Nephron progenitor cell (in vitro differentiated cells): ENCODE measurements at places on chromosomes 1 and 21.

GRCh38 chr1:28281608-28282425 lies 22.5 kb downstream of the SESN2 start:
- H3K4me3 ChIP-seq, result no peak overlapping the region
- no peaks in the 10 kb centered on the region for H3K27me3 ChIP-seq
- no peaks in the 10 kb centered on the region for H3K4me1 ChIP-seq
- DNase-seq, result no peak
- peaks cover 41% of the 10 kb centered on the region for H3K36me3 ChIP-seq
- no peak overlapping the region for H3K27ac ChIP-seq

DNA sequence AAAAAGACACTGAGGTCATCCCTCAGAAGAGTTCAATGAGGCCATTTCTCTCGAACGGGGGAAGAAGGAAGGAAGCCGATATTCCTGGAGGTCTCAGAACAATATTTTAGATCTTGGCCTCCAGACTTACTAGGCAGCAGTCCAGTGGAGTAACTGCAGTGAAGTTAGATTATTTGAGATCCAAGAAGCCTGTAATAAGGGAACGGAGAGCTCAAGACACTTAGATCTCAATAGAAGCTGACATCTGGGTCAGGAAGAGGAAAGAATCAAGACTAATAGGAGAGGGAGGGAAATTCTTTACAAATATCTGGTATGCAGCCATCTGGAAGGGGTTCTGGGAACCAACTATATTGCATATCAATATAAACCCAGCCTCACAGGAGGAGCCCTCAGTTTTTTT lies 13.6 kb upstream of the ENAH start:
- peaks cover 10% of the 10 kb centered on the region for H3K4me1 ChIP-seq
- no peak for DNase-seq
- peak overlapping the region; percentile 25 for H3K27ac ChIP-seq
- H3K4me3 ChIP-seq, result no peak overlapping the region

GRCh38 chr1:178543290-178543607 lies 30.3 kb downstream of the TEX35 start:
- H3K27me3 ChIP-seq, result peaks cover 19% of the 10 kb centered on the region
- H3K27ac ChIP-seq, result peak overlapping the region; percentile 39
- peaks cover 30% of the 10 kb centered on the region for H3K36me3 ChIP-seq
- peaks cover 28% of the 10 kb centered on the region for H3K4me1 ChIP-seq

DNA sequence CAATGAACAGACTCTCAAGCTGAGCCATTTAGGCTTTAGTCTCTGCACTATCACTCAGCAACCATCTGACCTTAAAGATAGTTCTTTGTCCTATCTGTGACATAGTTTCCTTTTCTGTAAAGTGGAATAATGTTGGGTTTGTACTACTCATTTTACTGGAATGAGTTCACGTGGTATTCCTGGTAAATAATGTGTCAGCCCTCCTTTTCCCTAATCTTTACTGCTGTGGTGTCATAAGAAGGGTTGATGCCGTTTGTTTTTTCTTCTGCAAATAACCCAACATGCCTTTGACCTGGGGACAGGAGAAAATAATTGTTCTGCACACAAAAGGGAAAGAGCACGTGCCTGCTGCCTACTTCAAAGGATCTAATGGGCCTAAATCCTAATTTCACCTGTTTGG lies 297.8 kb downstream of the BRINP3 start:
- no peak overlapping the region for H3K27ac ChIP-seq
- H3K36me3 ChIP-seq, result no peaks in the 10 kb centered on the region
- no peak overlapping the region for H3K4me3 ChIP-seq
- DNase-seq, result no peak
- peaks cover 7% of the 10 kb centered on the region for H3K4me1 ChIP-seq

DNA sequence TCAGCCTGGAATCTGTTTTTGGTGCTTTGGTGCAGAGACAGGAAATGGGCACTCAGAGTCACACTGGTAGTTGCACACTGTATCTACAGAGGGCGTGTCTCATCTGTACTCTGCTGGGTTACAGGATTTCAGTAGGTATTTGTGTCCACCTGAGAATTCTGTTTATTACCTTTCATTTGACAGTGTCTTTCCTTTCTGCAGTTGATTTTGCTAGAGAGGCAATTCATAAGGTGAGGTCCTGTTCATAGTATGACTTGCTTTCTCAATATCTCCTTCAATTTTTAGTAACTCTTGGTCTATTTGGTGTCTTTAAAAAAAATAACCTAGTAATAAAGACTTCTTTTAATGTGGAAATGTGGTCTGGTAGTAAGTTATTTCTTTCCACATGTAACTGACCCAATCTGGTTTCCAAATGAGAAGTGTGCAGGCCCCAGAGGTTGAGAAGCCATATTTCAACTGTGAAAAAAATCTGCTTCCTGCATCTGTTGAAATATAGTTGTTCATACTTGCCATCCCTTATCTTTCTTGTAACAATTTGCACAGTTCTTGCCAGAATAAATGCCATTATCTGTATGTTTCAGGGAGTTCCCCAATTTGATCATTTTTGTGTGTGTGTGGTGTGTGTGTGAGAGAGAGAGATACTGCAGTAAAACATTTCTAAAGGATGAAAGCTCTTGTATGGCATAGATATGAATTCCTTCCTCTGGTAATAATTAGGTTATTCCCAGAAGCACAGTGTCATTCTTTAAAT lies 78.4 kb upstream of the DNAJC6 start:
- no peaks in the 10 kb centered on the region for H3K4me1 ChIP-seq
- no peak overlapping the region for H3K4me3 ChIP-seq

DNA sequence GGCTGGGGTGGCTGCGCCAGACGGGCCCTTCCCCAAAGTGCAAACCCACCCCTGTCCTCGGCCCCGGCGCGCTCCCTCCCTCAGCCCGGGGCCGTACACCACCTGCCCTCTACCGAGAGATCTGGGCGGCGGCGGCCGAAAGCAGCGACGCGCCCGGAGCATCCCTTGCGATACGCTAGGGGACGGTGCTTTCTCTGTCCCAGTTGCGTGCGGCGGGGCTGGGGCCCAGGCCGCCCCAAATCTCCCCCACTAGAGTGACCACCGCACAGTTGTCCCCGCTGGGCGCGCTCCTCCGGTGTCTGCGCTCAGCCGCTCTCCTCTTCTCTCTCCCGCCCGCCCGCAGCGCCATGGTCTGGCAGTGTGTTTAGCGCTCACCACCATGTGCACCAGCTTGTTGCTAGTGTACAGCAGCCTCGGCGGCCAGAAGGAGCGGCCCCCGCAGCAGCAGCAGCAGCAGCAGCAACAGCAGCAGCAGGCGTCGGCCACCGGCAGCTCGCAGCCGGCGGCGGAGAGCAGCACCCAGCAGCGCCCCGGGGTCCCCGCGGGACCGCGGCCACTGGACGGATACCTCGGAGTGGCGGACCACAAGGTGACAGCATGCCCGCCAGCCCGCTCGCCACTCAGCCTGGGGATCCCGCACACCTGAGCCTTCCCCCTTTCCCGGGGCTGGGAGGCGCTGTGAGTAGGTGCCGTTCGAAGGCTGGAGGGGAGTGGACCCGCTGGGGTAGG lies 1.0 kb downstream of the ST6GALNAC5 start:
- H3K27ac ChIP-seq, result no peak overlapping the region
- peaks cover 6% of the 10 kb centered on the region for H3K36me3 ChIP-seq
- peak overlapping the region; percentile 93 for H3K4me3 ChIP-seq
- H3K27me3 ChIP-seq, result peaks cover 26% of the 10 kb centered on the region
- H3K4me1 ChIP-seq, result peaks cover 18% of the 10 kb centered on the region

DNA sequence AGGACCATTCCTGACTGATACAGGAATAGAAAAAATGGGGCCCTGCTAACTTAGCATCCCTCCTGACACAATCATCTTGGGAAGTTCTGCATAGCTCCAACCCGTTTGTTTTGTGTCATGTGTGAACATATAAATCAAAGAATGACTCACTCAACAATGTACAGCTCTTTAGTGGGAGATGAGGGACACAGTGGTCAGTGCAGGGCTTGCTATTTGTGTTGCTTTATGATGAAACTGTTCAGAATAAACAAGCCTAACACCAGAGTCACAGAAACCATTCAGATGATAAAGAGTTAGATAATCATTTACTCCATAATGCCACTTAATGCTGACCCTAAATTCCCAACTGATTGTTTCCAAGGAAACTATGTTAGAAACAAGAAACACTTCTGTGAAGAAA lies 154.2 kb upstream of the ZNHIT6 start:
- no peak for DNase-seq
- no peak overlapping the region for H3K4me3 ChIP-seq
- no peaks in the 10 kb centered on the region for H3K4me1 ChIP-seq

GRCh38 chr1:171919891-171920887 lies 78.9 kb downstream of the DNM3 start:
- DNase-seq, result no peak
- H3K36me3 ChIP-seq, result no peaks in the 10 kb centered on the region
- H3K4me3 ChIP-seq, result no peak overlapping the region
- H3K27me3 ChIP-seq, result no peaks in the 10 kb centered on the region
- H3K27ac ChIP-seq, result no peak overlapping the region
- no peaks in the 10 kb centered on the region for H3K4me1 ChIP-seq

DNA sequence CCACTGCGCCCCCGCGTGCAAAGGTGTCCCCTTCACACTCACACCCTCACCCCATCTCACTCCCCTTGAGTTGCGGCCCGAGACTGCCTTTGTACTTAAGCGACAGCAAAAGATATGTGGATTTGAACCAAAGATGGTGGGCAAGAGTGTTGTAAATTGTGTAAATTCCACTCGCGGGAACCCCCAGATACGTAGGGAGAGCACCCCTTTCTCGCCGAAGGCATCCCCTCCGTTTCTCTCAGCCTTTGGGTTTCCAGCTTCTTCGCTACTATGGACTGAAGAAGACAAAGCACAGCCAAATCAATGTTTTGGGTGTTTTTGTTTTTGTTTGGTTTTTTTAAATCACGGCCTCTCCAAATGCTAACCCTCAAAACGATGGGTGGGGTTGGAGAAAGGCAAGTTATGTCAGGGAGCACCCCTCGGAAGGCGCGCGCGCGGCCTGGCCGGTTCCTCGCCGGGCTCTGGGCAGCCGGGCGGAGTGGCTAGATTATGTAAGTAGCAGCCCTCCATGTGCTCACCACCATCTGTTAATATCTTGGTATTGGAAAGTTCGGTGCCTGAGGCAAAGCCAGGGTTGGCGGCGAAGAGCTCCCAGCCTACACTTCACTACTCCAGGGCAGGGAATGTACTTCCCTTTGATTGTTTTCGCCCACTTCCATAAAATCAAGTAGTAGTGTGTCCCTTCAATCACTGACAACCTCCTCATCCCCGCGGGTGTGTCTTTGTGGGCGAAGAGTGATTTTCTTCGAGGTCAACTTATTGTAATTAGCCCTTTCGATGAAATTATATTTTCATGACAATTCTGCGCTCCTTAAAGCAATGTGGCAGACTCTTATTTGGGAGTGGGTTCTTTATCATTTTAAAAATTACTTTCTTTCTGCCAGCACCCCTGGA lies 4.0 kb upstream of the PROX1 start:
- peaks cover 70% of the 10 kb centered on the region for H3K4me1 ChIP-seq
- H3K27me3 ChIP-seq, result peaks cover 62% of the 10 kb centered on the region
- no peak for DNase-seq
- no peaks in the 10 kb centered on the region for H3K36me3 ChIP-seq

GRCh38 chr1:245577191-245578157 lies 422.7 kb downstream of the KIF26B start:
- peaks cover 10% of the 10 kb centered on the region for H3K27me3 ChIP-seq
- DNase-seq, result no peak
- no peak overlapping the region for H3K4me3 ChIP-seq
- peaks cover 75% of the 10 kb centered on the region for H3K4me1 ChIP-seq
- H3K36me3 ChIP-seq, result no peaks in the 10 kb centered on the region

DNA sequence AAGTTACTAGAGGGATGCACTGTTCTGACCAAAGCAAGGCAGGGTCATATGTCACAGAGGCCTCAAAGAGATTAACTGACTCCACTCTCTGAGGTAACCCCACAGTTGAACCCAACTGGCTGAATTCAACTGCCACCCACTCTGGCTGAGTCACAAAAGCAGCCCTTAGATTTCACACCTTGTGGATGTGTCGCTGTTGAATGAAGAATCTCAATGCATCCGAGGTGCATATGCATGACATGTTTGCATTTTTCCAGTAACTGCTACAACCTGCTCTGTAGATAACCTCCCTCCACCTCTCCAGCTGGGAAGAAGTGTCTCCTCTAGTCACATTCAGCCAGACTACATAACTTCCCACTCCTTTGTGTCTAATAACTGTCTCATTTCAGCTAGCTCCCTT lies 27.9 kb upstream of the KIF21B start:
- peaks cover 26% of the 10 kb centered on the region for H3K27me3 ChIP-seq
- H3K27ac ChIP-seq, result no peak overlapping the region
- peaks cover 49% of the 10 kb centered on the region for H3K4me1 ChIP-seq
- no peak for DNase-seq

DNA sequence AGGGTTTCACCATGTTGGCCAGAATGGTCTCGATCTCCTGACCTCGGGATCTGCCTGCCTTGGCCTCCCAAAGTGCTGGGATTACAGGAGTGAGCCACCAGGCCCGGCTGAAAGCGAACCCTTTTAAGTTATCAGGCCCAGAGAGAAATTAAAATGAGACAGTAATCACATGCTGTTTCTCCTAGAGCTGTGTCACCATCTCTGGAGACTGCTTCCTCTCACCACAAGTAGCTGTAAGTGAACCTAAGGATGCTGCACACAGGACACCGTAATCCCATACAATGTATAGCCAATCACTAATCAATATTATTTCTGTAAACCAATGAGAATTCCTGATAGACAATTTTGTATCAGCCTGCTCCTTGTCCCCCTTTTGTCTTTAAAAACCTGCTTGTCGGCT lies 5.7 kb upstream of the CSTB start:
- no peak overlapping the region for H3K27ac ChIP-seq
- peaks cover 10% of the 10 kb centered on the region for H3K4me1 ChIP-seq
- peaks cover 34% of the 10 kb centered on the region for H3K27me3 ChIP-seq

DNA sequence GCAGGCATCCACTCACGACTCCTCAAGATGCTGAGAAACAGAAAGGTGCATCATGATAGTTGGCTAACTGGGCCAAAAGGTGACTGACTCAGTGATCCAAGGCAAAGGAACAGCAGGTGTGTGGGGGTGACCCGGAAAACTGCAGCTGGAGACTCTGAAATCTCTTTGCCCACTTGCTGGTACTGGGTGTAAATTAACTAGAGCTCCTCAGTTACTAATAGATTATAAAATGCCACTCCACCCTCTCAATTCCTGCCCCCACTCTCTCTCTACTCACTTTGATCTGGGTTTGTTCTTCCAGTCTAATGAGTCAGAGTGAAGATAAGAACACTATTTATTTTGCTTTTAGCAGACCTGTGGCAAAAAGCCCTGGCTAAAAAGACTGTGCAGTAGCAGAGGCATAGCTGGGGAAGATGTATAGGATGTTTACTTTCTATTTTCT lies 7.2 kb upstream of the PIGC start:
- H3K36me3 ChIP-seq, result no peaks in the 10 kb centered on the region
- H3K4me1 ChIP-seq, result peaks cover 38% of the 10 kb centered on the region
- H3K4me3 ChIP-seq, result no peak overlapping the region

- DNase-seq, result no peak
- peak overlapping the region; percentile 77 for H3K27ac ChIP-seq
- peaks cover 9% of the 10 kb centered on the region for H3K36me3 ChIP-seq
- peaks cover 90% of the 10 kb centered on the region for H3K4me1 ChIP-seq
These were observed 10.6 kb downstream of the SOX13 start for GRCh38 chr1:204083491-204083890.

- H3K27me3 ChIP-seq, result peaks cover 26% of the 10 kb centered on the region
- H3K36me3 ChIP-seq, result no peaks in the 10 kb centered on the region
- no peak overlapping the region for H3K27ac ChIP-seq
- no peak overlapping the region for H3K4me3 ChIP-seq
- H3K4me1 ChIP-seq, result no peaks in the 10 kb centered on the region
These were observed 91.7 kb upstream of the PGBD5 start for GRCh38 chr1:230517786-230518185.
